ENCODE measurements at places on chromosomes 6 and 20.

DNA sequence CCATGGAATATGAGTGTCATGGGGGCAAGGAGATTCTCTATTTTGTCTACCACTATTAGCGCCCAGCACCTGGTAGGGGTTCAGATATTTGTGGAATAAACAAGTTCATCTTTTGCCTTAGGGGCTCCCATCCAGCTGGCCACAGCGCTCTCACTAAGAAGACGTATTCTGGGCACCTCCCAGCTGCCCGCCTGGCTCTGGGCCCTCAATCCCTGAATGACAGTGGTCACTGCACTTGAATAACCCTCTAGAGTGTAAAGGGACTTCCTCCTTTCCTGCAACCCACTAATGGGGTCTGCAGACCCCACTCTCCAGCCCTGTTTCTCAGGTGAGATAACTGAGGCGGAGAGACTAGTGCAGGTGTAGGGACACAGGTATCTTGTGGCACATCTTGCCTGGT is 36.2 kb downstream of the SNX5 start:
- DNase-seq, result no peak

GRCh38 chr6:93059911-93060310 is 359.4 kb downstream of the EPHA7 start:
- no peak for DNase-seq

- DNase-seq, result no peak
Observed at GRCh38 chr20:40109136-40109535, 579.9 kb downstream of the MAFB start.

DNA sequence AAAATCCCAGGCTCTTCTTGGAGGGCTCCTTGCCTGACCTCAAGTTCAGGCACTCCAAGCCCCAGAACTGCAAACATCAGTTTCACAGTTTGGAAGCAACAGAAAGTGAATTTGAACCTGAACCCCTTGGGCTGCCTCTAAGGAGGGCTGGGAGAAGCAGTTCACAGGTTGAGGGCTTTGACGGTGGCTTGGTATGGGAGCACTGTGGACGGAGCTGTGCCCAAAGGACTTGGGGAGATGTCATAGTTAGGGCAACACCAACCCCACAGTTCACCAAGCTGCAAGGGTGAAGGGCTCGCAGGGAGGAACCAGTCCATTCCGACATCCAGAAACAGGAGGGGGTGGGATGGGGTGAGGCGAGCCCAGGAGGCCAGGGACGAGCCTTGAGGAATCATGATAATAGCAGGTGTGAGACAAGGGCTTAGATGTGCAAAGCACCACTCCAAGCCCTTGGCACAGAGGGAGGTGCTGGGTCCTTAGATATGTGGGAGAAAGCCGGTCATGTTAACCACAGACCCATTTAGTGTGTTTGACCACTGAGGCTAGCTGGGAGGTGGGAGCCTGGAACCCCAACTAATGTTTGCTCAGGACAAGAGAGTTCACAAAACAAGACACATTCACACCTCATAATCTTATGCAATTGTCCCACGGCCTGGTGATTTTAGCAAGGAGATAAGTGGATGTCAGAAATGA is 4.3 kb downstream of the CEBPB start:
- no peak for DNase-seq

Measured in CD4-positive, alpha-beta T cell treated with Interleukin-4 for 1 hour (primary cell).